RKO (cell line): ENCODE measurements at places on chromosomes 12 and 14.

GRCh38 chr12:28021704-28022103 lies 49.2 kb upstream of the PTHLH start:
- no peak for DNase-seq

GRCh38 chr12:56206452-56207166 lies 15.1 kb downstream of the RNF41 start:
- peak; percentile 53 for DNase-seq

DNA sequence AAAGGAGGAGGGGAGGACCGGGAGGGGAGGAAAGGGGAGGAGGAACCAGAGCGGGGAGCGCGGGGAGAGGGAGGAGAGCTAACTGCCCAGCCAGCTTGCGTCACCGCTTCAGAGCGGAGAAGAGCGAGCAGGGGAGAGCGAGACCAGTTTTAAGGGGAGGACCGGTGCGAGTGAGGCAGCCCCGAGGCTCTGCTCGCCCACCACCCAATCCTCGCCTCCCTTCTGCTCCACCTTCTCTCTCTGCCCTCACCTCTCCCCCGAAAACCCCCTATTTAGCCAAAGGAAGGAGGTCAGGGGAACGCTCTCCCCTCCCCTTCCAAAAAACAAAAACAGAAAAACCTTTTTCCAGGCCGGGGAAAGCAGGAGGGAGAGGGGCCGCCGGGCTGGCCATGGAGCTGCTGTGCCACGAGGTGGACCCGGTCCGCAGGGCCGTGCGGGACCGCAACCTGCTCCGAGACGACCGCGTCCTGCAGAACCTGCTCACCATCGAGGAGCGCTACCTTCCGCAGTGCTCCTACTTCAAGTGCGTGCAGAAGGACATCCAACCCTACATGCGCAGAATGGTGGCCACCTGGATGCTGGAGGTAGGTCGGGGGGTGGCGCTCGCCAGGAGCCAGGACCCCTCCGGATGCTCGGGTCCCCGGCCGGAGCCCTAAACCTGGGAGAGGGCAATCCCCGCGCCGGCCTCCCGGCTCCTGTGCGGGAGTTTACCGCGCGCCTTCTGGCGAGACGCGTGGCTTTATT lies at the start of gene CCND2:
TSS of gene CCND2 (plus strand) at position 111 of the 744 bp plus-strand sequence. CDS start at position 390, 279 bp downstream.
- DNase-seq, result peak; percentile 94

GRCh38 chr12:3473171-3473570 lies 17.8 kb upstream of the PRMT8 start:
- DNase-seq, result no peak

DNA sequence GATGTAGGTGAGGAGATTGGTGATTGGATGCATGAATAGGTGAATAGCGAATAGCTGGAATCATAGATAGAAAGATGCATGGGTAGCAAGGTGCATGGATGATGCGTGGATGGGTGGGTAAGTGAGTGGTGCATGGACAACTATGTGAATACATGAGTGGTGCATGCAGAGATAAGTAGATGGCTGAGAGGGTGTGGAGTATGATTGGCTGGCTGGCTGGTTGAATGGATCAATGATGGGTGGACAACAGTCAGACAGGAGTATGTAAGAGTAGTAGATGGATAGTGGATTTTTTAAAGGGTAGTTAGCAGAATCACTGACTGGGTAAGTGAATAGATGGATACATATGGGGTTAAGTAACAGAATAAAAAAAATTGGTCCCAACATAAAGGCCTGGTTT lies 33.9 kb downstream of the SERPINA3 start:
- DNase-seq, result no peak

- DNase-seq, result no peak
Measured at GRCh38 chr14:36657399-36658122, 4.1 kb upstream of the PAX9 start.

GRCh38 chr12:41277100-41277945 lies 89.2 kb downstream of the PDZRN4 start:
- DNase-seq, result peak; percentile 63

- peak; percentile 77 for DNase-seq
Measured at GRCh38 chr14:31926123-31926522, 151.0 kb upstream of the ARHGAP5 start.

DNA sequence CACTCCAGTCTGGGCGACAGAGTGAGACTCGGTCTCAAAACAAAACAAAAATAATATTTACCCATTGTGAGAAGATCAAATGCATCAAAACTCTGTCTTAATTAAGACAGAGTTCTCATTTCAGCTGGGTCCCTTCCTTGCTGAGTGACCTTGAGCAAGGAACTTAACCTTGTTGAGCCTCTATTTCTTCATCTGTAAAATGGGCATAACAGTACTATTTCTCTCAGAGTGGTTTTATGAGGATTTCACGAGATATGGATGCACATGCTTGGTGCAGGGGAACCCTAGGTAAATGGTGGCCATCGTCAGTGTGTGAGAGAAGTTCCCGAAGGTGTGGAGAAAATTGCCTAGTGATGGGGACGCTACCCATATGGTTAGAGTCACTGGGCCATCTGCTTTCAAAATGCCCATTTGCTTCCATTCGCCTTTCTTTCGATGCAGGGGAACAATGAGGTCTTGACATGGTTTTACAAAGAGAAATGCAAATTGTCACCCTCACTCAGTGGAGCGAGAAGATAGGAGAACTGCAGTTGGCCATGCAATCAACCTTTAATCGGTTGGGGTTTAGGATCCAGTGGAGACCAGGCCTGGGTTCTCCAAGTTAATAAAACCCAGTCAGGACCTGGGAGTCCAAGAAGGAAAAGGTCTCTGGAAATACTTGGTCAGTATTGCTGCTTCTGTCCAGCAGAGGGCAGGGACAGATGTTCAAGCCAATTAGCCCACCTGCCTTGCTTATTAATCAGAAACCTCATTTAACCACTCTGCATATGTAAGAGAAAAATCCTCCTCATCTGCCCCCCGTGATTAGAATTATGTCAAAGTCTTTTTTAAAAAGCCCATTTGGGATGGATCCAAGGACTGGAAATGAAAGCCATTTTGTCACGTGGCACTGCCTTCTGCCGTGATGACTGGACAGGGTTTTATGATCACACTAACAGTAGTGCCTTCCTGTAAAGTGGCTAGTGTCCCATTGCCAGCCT lies 37.2 kb downstream of the CFAP251 start:
- peak; percentile 48 for DNase-seq

DNA sequence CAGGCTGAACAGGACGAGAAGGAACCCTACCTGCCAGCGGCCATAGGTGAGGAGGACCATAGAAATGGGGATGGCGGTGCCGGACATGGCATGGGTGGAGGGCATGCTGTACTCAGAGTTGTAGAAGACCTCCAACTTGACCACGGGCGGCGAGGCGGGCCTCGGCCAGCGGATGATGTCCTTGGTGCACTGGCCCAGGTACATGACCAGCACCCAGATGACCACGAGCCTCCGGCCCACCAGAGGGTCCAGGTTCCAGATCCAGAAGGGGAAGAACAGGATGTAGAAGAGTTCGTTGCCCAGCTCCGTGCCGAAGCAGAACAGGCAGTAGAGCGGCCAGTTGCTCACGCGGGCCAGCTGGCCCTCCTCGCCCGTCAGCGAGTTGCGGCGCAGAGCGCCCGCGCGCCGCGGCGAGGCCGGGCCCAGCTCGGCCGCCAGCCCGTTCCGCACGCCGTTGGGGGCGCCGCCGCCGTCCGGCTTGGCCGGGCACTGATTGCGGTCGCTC lies 582 bp downstream of the SGPP1 start:
- peak; percentile 63 for DNase-seq

DNA sequence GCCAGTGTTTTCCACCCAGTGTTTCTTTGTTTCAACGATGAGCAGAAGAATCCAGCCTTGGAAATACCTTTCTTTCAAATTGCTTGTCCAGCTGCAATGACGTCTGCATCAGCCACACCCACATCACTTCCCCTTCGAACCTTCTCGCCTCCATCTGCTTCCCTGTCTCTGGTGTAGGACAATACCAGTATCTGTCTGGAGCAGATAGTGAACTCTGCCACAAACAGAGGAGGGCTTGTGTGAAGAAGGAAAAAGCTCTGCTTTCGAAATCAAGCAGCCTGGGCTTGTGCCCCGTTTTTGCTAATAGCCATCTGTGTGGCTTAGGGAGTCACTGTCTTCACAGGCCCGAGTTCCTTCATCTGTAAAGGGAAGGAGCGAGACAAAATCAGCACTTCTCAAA lies 415.4 kb downstream of the ZFP36L1 start:
- DNase-seq, result no peak

DNA sequence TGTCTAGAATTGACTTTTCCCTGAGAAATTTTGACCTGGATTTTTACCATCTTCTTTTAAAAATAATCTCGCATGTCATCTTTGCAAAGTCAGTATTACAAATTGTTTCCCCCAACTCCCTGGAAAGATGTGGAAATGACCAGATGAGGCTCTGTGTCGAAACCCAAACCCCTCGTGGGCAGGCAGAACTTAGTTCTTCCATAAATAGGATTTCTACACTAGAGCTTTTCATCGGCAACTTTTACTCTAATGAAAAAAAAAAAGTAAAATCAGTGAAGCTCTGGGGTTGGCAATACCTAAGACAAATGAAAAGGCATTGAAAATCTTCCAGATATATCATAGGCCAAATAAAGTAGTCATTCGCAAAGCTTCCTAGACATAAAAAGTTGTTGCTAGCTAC lies 17.0 kb downstream of the SSPN start:
- DNase-seq, result no peak

- no peak for DNase-seq
Measured at GRCh38 chr14:76977793-76978720, 50.5 kb downstream of the IRF2BPL start.

DNA sequence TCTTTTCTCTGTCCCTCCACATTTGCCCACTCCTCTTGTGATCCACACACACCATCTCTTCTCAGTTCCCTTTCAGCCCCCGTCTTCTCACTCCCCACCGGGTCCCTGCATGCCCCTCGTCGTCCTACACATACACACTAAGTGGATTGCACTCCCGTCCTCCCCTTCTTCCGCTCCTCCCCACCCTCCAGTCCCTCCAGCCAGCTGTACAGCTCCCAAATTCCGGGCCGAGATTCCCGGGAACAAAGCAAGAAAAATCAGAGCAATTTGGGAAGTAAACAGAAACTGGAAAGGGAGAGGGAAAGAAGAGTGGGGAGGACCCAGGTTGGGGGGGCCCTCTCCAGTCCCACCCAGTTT lies 282 bp upstream of the IGFBP6 start:
- DNase-seq, result peak; percentile 47
